H9 (cell line): ENCODE measurements at places on chromosomes 11 and 22. TPM values are rescaled to one million over a fixed set of nuclear protein-coding genes. Genes with fewer than 3 reads are reported as not detected.
A peak's percentile ranks its signal among the peaks of the same experiment; 100 is the strongest.

DNA sequence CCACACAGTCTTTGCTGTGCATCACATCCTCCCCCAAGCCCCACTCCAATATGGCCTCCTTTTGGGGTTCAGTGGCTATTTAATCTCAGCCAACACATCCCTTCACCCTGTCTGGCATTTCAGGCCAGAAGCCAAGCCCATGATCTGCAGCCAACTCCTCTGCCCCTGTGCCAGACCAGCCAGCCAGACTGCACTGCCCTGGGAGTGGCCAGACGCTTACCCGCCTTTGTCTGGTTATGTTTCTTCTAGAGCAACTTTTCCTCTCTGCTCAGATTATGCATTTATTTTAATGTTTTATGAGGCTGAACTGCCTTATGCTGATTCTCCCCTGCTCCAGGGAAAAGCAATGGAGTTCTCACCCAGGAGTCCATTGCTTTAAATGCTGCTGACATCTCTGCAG is 206.7 kb upstream of the TBCEL start:
- no peak for DNase-seq
- H3K4me1 ChIP-seq = no peaks in the 10 kb centered on the region
- H3K36me3 ChIP-seq = no peaks in the 10 kb centered on the region
- H3K27me3 ChIP-seq = no peaks in the 10 kb centered on the region
- H3K4me3 ChIP-seq = no peak overlapping the region

DNA sequence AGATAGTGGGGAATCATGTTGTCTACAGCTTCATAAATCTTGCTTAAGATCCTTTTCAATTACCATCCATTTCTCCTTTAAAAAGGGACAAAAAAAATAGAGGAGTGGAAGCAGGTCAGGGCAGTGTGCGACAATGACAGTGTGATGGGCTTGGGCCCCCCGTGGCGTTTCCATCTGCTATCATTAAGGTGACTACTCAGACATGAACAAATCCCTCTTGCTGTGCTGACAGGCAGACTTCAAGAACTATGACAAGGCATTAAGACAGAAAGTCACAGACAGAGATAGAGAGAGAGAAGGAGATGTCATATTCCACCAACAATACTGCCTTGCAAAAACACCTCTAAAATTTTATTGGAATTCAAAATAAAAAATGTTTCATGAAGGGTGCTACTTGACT is 263.2 kb downstream of the DCDC1 start:
- H3K4me3 ChIP-seq = no peak overlapping the region
- H3K4me1 ChIP-seq = no peaks in the 10 kb centered on the region
- H3K27ac ChIP-seq = no peak overlapping the region
- no peaks in the 10 kb centered on the region for H3K36me3 ChIP-seq

DNA sequence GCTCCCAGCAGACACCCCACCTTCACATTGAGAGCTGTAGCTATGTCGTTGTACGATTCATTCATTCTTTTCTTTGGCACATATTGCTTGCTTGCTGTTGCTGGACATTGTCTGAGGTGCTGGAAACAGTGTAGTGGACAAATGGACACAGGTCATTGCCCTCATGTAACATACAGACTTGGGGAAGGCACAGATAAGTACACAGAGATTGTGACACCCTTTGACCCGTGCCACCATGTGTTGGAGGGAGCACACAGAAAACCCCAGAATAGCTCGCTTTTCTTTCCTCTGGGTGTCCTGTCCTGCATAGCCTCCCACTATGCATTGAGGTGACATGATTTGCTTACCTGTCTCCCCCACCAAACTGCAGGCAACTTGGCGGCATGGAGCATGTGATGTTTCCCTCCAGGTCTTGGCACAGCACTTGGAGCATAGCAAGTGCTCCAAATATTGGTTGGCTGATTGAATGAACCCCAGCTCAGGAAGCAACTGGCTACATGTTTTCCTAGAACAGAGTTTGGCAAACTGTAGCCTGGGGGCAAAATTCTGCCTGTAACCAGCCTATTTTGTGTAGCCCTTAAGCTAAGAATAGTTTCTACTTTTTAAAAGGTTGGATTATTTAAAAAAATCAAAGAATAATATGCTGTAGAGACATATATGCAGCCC is 30.9 kb upstream of the NECTIN1 start:
- H3K4me1 ChIP-seq = no peaks in the 10 kb centered on the region
- no peak overlapping the region for H3K4me3 ChIP-seq
- no peak overlapping the region for H3K27ac ChIP-seq
- H3K36me3 ChIP-seq = no peaks in the 10 kb centered on the region; the same call in 2 of the 3 replicates
- H3K27me3 ChIP-seq = no peaks in the 10 kb centered on the region

Gene SCGB1A1
- total RNA-seq = not detected in 2 replicates

DNA sequence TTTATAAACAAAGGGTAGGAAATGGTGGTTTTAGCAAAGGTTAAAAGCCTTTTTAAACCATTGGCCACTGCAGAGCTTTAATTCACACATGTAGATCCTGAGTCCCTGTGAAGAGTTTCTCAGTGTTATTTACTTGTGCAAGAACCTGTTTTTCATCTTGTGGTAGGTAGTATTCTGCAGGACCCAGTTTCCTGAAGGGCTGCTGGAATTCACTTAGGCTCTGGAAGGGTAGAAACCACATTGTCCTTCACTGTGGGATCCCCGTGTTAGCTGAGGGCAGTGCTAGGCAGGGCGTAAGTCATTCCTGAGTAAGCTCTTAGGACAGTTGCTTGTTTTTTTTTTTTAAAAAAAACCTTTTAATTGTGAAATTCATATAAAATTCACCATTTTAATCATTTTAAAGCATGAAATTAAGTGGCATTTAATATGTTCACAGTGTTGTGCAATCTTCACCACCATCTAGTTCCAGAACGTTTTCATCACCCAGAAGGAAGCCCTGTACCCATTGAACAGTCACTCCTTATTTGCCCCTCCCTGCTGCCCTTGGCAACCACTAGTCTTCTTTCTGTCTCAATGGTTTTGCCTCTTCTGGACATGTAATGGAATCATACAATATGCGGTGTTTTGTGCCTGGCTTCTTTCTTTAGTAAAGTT is 77.7 kb downstream of the C22orf31 start:
- peaks cover 30% of the 10 kb centered on the region for H3K36me3 ChIP-seq
- no peak overlapping the region for H3K27ac ChIP-seq
- DNase-seq = no peak
- no peaks in the 10 kb centered on the region for H3K27me3 ChIP-seq
- H3K4me3 ChIP-seq = no peak overlapping the region

DNA sequence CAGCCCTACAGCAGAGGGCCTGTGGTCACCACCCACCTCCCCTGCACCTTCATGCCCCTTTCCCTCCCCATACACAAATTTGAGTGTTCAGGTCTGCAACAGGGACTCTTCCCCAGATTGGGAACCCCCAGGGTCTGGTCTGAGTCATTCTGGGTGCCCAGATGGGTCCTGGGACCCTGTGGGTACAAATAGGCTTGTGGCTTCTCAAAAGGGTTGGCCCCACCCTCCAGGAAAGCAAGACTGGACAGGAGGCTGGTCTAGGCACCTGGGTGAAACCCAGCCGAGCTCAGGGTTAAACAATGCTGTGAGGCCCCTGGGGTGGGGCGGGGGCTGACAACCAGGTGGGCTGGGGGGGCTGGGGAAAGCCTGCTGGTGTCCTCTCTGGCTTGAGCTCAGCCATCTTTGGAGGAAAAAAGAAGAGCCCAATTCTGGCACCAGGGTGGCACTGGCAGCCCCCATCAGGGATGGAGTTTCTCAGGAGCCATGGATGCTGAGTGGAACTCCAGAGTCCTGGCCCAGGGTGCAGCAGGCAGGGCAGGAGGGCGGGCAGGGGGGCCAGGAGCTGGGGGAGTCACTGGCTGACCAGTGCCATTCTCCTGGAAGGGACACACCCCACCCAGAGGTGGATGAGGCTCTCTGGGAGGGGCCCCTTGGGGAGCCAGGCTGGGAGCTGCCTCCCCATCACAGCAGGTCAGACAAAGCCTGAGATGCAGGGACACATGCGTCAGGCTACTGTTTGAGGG is 1.1 kb downstream of the SEPTIN5 start:
- DNase-seq = no peak
- H3K4me3 ChIP-seq = peak overlapping the region; percentile 65
- no peak overlapping the region for H3K27ac ChIP-seq
- peaks cover 2% of the 10 kb centered on the region; the same call in 1 of the 2 replicates for H3K36me3 ChIP-seq
- H3K27me3 ChIP-seq = peaks cover 14% of the 10 kb centered on the region; the same call in 1 of the 2 replicates

GRCh38 chr11:25065746-25066145 is 568.9 kb downstream of the LUZP2 start:
- H3K4me1 ChIP-seq = no peaks in the 10 kb centered on the region
- no peaks in the 10 kb centered on the region for H3K27me3 ChIP-seq
- no peak overlapping the region for H3K27ac ChIP-seq
- H3K36me3 ChIP-seq = no peaks in the 10 kb centered on the region
- H3K4me3 ChIP-seq = no peak overlapping the region
- DNase-seq = no peak

Gene OR6T1
- not detected in 2 replicates for total RNA-seq

- H3K4me3 ChIP-seq = no peak overlapping the region
- DNase-seq = no peak
- H3K27me3 ChIP-seq = no peaks in the 10 kb centered on the region
- peaks cover 3% of the 10 kb centered on the region; the same call in 1 of the 2 replicates for H3K36me3 ChIP-seq
Measured at GRCh38 chr11:67600324-67601029, 6.3 kb upstream of the NDUFV1 start.

Gene HTR3A
- total RNA-seq = 3.5 and 4.1 TPM in 2 replicates

Gene MYBPC3
- not detected in 2 replicates for total RNA-seq

GRCh38 chr11:12876340-12876739 is 132.8 kb upstream of the RASSF10 start:
- H3K4me3 ChIP-seq = no peak overlapping the region
- no peak for DNase-seq
- H3K4me1 ChIP-seq = no peaks in the 10 kb centered on the region
- no peaks in the 10 kb centered on the region for H3K27me3 ChIP-seq
- H3K27ac ChIP-seq = no peak overlapping the region

DNA sequence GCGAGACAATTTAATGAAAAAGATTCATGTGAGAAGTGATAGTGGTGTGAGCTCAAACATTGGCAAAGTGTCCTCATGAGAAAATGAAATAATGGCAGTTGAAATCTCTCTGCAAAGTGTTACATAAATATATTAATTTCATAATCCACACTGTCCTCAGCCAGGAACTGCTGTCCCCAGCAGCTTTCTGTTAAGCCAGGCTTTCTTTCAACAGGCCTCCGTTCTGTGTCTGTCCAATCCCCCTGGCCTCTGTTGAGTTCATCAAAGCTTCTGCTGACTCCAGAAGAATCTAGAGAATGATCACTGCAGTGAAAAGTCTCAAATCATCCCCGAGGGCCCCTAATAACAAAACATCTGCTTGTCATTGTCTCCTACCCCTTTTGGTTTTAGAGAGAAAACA is 10.0 kb upstream of the ASCC2 start:
- no peaks in the 10 kb centered on the region for H3K4me1 ChIP-seq
- no peak for DNase-seq
- H3K27me3 ChIP-seq = no peaks in the 10 kb centered on the region
- H3K27ac ChIP-seq = no peak overlapping the region
- no peaks in the 10 kb centered on the region for H3K36me3 ChIP-seq

Gene CLMP
- total RNA-seq = 11.8 and 13.8 TPM in 2 replicates

GRCh38 chr11:97229936-97230335 is 840.1 kb downstream of the JRKL start:
- no peak overlapping the region for H3K27ac ChIP-seq
- H3K4me1 ChIP-seq = no peaks in the 10 kb centered on the region
- no peak overlapping the region for H3K4me3 ChIP-seq
- no peak for DNase-seq

Gene ANGPTL5
- not detected in 2 replicates for total RNA-seq

DNA sequence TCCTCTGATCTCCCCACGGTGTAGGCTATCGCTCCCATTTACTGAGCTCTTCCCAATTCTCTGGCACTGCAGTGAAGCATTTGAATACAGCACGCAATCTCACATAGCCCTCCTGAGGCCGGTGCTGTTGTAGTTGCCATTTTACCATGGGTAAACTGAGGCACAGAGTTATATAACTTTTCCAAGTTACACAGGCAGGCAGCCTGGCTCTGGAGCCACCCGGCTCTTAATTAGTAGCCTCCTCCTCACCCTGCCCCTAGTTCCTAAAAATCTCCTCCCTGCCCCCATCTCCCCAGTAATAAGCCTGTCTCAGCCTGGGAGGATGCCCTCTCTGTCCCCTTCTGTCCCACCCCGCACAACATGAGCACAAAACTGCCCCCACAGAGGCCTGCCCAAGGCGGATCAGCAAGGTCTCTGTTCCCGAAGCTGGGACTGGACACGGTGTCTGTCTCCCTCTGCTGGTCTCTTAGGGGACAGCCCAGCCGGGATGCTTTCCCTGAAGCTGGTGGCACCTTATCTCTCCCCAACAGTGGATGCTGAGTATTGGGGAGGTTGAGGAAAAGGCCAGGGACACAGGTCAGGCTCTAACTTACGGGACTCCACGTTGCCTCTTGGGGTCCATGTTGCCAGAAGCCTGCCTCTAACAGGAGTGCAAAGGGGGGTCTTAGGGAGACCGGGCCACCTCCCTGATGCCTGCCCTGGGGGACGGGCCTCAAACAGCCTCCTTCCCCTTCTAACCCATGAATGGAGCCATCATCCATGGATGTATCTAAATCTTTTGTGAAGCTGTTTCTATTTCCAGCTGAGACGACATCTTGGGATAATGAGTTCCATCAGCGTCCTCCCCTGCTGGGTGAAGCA is 9.1 kb upstream of the CLCF1 start:
- DNase-seq = peak; percentile 83
- no peak overlapping the region for H3K27ac ChIP-seq
- no peaks in the 10 kb centered on the region for H3K36me3 ChIP-seq
- no peaks in the 10 kb centered on the region; the same call in 1 of the 2 replicates for H3K27me3 ChIP-seq
- H3K4me3 ChIP-seq = no peak overlapping the region
- no peaks in the 10 kb centered on the region; the same call in 1 of the 2 replicates for H3K4me1 ChIP-seq

Gene ADM2
- 11.4 and 11.9 TPM in 2 replicates for total RNA-seq

Gene DGCR6L
- total RNA-seq = 38.6 and 40.4 TPM in 2 replicates

DNA sequence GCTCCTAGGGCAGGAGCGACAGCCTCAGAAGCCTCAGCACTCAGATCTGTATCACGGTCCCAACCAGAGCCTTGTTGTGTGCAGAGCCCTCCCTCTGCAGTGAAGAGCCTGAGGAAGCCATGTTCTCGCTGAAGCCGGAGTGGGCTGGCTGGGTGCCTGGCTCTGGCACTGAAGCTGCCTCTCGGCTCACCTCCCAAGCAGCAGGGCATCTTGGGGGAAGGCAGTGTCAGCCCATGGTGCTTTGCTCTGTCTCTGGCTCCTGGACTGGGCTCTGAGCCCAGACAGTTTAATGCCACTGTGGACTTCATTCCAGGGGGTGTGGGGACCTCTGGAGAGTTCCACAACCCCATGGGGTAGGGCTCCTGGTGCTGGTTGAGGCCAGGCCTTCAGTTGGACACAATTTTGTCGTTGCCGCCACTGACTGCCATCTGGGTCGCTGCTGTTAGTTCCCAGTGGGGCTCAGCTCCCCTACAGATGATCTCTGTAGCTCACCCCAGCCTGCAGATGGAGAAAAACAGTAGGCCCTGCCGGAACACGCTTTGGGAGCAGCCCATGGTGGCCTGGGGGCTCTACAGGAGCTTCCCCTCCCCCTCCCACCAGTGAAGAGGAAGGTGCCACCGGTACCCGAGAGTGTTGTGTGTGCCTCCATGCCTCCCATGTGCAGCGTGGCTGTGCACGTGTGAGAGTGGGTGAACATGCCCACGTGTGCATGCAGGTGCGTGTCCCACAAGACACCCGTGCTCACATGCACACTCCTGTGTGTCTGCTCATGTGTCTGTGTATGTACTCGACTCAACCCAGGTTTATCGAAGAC is 86.5 kb upstream of the B3GAT1 start:
- H3K4me3 ChIP-seq = no peak overlapping the region
- no peaks in the 10 kb centered on the region for H3K27me3 ChIP-seq
- H3K36me3 ChIP-seq = peaks cover 5% of the 10 kb centered on the region; the same call in 1 of the 2 replicates
- no peak for DNase-seq
